Breast epithelium (tissue), 4 donors: ENCODE measurements at places on chromosomes 11 and 22. TPM values are rescaled to one million over a fixed set of nuclear protein-coding genes. Genes with fewer than 3 reads are reported as not detected.

The ACR gene
- not detected for total RNA-seq

DNA sequence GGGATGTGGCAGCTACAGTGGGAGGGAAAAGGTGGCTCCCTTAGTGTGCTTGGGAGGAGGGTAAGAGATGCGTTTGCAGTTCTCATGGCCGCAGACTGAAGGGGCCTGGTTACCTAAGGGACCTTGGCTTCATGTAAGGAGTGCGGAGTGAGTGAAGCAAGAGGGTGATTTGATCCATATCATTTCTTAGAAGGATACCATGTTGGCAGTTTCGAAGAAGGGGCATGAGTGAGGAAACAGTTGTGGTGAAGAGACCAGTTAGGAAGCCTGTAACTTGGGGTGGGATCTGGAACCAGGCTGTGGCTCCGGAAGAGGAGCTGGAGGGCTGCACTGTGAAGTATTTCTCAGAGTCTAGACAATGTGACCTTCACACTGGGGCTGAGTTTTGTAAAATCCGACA lies 45.0 kb downstream of the ST3GAL4 start:
- no peak for DNase-seq

GRCh38 chr11:70176940-70177689 lies 26.0 kb upstream of the FADD start:
- DNase-seq: no peak

The PEX16 gene
- total RNA-seq: 22.1 TPM

The PNPLA5 gene
- not detected for total RNA-seq

The RAB39A gene
- total RNA-seq: 1.0 TPM

The CREBZF gene
- total RNA-seq: 107 TPM

DNA sequence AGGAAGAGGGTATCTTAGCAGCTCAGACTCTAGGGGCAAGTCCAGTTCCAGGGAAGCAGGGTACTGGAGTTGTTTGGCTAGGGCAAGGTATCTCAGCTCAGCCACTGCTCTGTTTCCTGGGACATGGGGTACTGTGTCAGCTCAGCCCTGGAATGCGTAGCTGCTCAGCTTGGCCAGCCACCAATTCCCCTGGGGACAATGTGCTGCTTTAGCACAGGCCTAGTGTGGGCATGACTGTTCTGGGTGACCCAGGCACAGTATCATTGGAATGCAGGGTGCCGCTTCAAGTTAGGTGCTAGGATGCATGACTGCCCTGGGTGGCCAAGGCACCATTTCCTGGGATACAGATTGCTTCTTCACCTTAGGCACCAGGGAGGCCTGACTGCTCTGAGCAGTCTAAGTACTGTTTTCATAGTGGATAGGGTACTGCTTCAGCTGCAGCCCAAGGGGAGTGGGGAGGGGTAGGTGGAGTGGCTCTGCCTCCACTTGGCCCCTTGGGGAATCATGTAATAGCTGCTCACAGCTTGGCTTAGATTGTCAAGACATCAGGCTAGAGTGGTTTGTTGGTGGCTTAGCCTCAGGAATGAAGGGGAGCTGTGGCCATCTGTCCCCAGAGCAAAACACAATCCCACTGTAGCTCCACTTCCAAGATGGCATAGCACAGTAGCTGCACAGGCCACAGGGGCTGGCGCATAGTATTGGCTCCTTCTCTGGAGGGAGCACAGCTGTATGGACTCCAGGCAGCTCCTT lies 36.0 kb downstream of the MADD start:
- peak; percentile 80 for DNase-seq

The ANO3 gene
- 0.66 TPM for total RNA-seq

- DNase-seq: no peak
Observed at GRCh38 chr11:114026355-114026754, 33.2 kb upstream of the ZBTB16 start.

GRCh38 chr11:46235777-46236688 lies 41.4 kb upstream of the CREB3L1 start:
- DNase-seq: no peak

DNA sequence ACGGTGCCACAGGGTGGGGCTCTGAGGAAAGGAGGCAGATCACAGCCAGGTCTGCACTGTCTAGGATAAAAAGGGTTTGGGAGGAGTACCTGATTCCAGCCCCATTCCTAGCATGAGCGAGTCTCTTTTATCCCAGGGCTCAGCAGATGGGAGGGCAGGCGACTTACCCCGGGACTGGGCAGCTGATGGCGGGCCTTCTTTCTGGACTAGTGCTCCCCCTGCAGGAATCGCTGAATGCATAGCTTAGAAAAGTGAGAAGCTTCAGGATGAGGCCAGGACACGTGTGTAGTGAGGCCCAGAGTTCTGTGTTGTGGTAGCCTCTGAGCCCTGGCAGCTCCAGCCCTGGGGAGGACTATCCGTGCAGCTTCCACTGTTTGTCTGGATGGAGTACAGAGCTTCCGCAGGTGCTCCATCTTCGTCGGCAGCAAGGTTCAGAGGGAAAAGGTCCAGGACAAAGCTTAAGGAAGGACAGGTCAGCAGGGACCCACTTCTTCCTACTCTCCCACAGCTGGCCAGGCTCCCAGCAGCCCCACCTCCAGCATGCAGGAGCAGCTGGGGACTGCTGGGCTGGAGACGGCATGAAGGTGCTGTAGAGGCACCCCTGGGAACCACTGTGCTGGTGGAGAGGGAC lies 30.4 kb downstream of the COMMD9 start:
- no peak for DNase-seq

The GLB1L2 gene
- 6.6 TPM for total RNA-seq

DNA sequence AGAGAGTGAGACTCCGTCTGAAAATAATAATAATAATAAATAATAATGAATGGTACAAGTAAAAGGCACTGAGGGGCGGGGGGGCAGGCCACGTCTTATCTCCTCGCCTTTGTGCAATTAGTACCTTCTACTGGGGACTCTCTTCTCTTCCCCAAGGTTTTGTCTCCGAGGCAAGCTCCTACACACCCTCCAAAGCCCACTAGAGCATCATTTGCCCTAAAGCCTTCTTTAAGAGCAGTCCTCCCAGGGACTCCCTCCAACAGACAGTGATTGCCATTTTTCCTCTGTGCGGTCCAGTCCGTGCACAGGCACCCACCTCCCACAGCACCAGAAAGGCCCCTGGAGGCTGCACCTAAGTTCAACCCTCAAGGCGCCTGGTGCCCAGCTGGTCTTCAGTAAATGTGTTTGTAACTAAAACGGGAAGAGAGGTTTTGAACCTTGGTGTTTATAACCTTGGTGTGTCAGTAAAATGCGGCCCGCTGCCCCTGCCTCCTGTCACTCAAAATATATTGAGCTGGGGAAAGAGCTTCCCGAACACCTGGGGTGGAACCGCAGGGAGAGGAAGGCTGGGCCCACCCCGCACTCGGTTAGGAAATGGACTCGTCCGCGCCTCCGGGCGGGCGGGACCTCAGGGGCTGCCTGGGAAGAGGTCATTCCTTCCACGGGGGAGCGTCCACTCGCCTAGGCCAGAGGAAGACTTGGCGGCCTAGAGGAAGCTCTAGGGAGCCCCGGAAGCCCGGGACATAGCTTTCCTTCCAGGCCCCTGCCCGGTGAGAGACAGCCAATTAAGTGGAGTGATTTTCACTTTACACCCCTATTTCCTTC lies 4.7 kb upstream of the KDELR3 start:
- DNase-seq: no peak

DNA sequence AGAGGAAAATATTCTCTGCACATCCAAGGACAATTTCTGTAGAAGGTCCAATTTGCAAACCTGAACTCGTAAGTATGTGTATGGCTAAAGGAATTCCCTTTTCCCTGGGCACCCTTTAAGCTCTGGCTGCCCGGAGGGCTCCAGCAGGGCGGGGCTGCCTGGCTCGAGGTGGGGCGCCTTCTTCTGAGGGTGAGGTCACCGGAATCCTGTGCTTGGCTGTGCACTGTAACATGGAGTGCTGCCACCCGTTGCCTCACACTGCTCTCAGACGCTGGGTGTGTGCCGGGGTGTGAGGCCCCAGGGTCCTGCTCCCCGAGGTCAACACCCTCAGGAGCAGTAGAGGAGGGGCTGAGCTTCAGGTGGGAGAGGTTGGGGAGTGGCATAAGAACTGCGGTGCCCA lies 61.5 kb downstream of the SYN3 start:
- DNase-seq: peak; percentile 60

DNA sequence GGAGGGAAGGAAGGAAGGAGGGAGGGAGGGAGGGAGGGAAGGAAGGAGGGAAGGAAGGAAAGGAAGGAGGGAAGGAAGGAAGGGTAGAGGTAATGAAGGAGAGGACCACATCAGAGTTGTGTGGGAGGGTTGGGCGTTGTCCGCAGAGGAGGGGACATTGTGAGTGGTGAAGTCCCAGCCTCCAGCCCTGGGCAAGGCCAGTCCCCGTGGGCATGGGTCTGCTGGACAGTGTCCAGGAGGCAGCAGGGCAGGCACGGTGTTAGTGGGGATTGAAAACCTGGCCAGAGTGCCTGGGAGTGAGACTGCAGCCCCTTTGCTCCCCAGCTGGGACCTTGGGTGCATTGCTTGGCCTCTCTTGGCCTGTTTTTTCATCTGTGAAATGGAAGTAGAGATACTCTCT lies 1462.3 kb downstream of the BRD1 start:
- DNase-seq: no peak

- DNase-seq: no peak
Observed at GRCh38 chr11:122796128-122796717, 42.1 kb upstream of the CRTAM start.

The INS gene
- not detected for total RNA-seq

GRCh38 chr11:94939346-94939745 lies 34.0 kb downstream of the CWC15 start:
- DNase-seq: no peak

GRCh38 chr22:50691521-50691920 lies 18.9 kb downstream of the SHANK3 start:
- DNase-seq: no peak

GRCh38 chr11:9669954-9670353 lies 6.1 kb downstream of the SWAP70 start:
- DNase-seq: no peak

The BATF2 gene
- total RNA-seq: 1.5 TPM

The NLRP14 gene
- 0.16 TPM for total RNA-seq

DNA sequence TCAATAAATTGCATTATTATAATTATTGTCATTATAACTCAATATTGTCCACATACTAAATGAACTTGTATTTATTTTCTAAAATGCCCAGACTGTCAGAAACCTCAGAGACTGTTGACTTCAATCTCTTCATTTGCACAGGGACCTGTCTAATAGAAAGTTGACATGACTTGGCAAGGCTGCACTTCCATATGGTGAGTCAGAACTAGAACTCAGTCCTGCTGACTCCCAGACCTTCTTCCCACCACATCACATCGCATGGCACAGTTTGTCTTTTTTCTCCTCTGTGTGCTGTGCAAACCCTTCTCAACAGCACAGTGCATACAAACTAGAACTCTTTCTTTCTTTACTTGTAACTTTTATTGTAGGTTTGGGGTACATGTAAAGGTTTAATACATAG lies 215.1 kb upstream of the BLID start:
- no peak for DNase-seq

GRCh38 chr11:75469785-75470405 lies 36.9 kb upstream of the KLHL35 start:
- no peak for DNase-seq

DNA sequence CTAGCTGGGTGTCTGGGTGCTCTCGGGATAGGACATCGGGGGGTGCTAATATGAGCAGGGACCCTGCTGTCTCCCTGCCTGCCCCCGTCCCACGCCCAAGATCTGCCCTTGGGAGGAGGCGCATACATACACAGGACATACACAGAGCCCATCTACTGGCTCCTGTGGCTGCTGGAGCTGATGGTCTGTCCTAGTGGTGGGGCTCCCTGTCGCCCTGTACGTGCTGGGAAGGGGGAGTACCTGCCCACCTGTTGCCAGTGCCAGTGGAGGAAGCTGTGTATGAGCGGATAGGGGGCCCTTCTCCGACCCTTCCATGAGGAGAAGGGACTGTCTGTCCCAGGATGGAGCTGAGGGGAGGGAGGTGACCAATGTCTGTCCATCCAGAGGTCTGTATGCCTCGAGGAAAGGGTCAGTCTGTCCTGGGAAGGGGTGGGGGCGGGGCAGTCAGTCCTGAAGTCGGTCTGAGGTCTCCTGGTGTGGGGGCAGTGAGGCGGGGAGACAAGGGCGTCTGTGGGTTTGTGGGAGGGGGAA lies 952 bp downstream of the TBC1D10A start:
- no peak for DNase-seq

GRCh38 chr22:38097058-38097457 lies 13.1 kb upstream of the SLC16A8 start:
- DNase-seq: no peak

The ARHGAP20 gene
- 5.4 TPM for total RNA-seq

The PATE4 gene
- not detected for total RNA-seq

GRCh38 chr11:96156379-96156722 lies 186.6 kb downstream of the MAML2 start:
- DNase-seq: no peak

DNA sequence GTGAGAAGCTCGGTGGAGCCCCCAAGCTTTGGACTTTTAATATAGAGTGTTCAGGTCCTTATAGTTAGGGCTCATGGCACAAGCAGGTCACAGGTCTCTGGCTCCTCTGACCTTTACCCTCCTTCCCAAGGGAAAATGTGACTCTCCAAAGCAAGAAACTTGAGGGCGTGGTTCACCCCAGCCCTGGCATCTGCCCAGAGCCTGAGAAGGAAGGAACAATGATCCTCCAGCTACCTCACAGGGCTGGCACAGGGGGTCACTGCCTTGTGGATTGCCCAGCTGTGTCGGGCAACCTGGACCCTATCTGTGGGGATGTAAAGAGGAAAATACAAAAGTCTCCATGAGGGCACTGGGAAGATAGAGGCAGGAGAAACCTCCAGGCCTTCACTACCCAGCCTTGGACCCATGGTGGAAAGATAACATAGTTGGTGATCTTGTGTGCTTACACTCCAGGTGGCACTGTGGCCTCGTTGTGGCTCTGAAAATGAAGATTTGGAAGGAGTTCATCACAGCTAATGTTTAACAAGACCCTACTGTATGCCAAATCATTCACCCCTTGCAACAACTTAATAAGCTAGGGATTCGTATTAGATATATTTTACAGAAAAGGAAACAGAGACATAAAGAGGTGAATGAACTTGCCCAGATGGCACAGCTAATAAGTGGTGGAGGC lies 3.8 kb upstream of the ZNF195 start:
- DNase-seq: no peak

The MUC5AC gene
- total RNA-seq: not detected

The OR2D2 gene
- not detected for total RNA-seq

The TUBGCP6 gene
- 59.6 TPM for total RNA-seq

DNA sequence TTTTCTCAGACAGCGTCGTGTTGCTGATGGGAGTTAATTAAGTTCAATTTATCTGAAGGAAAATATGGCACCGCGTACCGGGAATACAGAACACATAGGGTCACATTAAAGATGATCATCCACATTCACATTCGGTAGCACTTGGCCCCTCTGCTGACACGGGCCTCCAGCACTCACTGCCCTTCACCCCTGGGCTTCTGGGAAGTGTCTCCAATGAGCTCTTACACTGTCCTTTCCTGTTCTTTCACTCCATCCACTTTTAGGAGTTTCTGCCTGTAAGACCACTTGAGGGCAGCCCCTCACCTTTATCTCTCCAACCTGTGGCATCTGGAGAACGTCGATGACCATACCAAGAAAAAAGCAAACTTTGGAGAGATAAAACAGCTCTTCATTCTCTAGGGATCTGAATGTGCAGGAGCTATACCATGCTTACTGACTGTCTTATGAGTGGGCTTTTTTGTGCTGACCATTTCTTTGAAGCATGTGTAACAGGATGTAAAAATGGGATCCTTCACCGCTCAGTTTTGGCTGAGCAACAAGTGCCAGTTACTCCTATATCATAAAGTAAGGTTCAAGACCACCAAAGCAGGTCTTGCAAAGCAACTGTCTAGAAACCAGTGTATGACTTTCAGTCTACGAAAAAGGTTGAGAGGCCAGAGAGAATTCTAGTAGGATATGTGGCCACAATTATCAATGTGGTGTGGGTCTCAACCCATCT lies 1.1 kb upstream of the SERGEF start:
- DNase-seq: no peak

The KDM4E gene
- total RNA-seq: not detected

The COX8A gene
- 326 TPM for total RNA-seq

GRCh38 chr11:59200423-59200746 lies 12.3 kb downstream of the MPEG1 start:
- DNase-seq: no peak
